ENCODE measurements at places on chromosomes 1 and 21. TPM values are rescaled to one million over a fixed set of nuclear protein-coding genes. Genes with fewer than 3 reads are reported as not detected.

GRCh38 chr1:3772027-3772714, 378 bp upstream of the SMIM1 start:
- DNase-seq: peak; percentile 98
- H3K27ac ChIP-seq: no peak overlapping the region
- no peaks in the 10 kb centered on the region for H3K27me3 ChIP-seq
- no peaks in the 10 kb centered on the region for H3K4me1 ChIP-seq
- H3K4me3 ChIP-seq: peak overlapping the region; percentile 62

DNA sequence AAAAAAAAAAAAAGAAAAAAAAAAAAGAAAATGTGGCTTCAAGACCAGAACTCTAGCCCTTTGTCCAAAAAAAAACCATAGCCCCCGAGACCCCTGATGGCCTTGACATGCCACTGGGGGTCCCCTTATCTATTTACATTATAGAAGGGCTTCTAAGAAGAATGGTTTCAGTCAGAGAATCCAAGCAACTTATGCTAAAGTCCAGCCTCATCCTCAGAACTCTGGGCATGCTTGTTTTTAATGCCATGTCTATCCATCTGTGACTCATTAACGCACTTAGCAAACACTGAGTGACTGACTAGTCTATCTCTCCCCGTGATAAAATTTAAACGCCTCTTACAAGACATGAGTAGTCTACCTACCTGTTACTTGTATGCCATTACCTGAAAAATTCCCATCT, 29.3 kb downstream of the ERG start:
- no peak for DNase-seq
- H3K36me3 ChIP-seq: no peaks in the 10 kb centered on the region
- peaks cover 5% of the 10 kb centered on the region for H3K4me1 ChIP-seq
- no peak overlapping the region for H3K4me3 ChIP-seq
- H3K27me3 ChIP-seq: no peaks in the 10 kb centered on the region

- DNase-seq: no peak
- peaks cover 3% of the 10 kb centered on the region for H3K4me1 ChIP-seq
- H3K27ac ChIP-seq: no peak overlapping the region
Measured at GRCh38 chr1:16061266-16061665, 12.2 kb downstream of the FAM131C start.

GRCh38 chr1:215710036-215710898, 143.2 kb downstream of the KCTD3 start:
- DNase-seq: peak; percentile 59
- no peak overlapping the region for H3K4me3 ChIP-seq
- H3K4me1 ChIP-seq: no peaks in the 10 kb centered on the region

The SRGAP2C gene
- total RNA-seq: 17.0 TPM

The SPRR1B gene
- not detected for total RNA-seq

DNA sequence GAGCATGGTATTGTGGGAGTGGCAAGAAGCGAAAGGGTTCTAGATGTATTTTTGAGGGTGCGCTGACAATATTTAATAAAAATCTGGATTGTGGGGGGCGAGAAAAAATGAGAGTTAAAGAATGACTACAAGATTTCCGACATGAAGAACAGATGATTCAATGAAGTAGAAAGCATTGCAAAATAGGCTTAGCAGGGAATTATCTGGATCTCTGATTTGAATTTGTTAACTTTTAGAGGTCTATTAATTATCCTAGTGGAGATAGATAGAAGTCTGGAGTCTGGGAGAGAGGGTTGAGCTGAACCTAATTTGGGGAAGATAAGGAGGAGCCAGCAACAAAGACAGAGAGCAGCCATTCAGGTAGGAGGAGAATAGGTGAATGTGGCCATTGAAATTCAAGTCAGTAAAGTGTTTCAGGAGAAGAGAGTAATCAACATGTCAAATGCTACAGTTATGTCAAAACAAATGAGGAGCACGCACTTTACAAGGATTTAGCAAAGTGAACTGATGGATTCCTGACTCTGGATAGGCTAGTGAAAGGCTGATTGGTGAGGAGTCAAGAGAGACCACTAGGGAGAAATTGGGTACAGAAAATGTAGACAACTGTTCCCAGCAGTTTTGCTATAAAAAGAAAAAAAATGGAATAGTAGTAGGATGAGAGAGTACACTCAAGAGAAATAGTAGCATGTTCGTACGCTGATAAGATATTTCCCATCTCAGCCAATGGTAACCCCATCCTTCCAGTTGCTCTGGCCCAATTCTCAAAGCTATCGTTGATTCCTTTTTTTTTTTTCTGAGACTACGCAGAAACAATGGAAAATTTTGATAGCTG, 393.2 kb upstream of the CXADR start:
- no peak overlapping the region for H3K4me3 ChIP-seq
- peaks cover 3% of the 10 kb centered on the region for H3K36me3 ChIP-seq
- H3K27ac ChIP-seq: no peak overlapping the region
- no peaks in the 10 kb centered on the region for H3K27me3 ChIP-seq
- no peak for DNase-seq

DNA sequence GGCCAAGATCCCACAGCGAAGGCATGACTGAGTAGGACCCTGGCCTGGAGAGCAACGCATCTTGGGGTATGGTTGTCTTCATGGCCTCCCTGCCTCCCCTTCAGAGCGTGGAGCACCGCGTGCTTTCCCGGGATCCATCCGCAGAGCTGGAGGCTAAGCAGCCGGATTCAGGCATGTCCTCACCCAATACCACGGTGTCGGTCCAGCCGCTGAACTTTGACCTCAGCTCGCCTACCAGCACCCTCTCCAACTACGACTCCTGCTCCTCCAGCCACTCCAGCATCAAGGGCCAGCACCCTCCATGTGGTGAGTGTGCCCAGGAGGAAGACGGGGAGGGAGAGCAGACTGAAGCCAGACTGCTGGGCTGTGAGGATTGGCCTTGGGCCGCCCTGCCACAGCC, 19.8 kb downstream of the ESPN start:
- H3K4me1 ChIP-seq: no peaks in the 10 kb centered on the region
